ENCODE measurements at places on chromosomes 12 and 14. TPM values are rescaled to one million over a fixed set of nuclear protein-coding genes. Genes with fewer than 3 reads are reported as not detected.

The CFAP73 gene
- not detected for total RNA-seq

The KRT73 gene
- total RNA-seq, result not detected

The PRH2 gene
- not detected for total RNA-seq

The REC8 gene
- 1.8 TPM for total RNA-seq

The INHBC gene
- total RNA-seq, result under 0.01 TPM
